Stimulated activated naive B cell treated with anti-CD40 and anti-IgM and Interleukin-4, amounts not matched to agents 10 μg/mL and 1 μg/mL and 100 μg/mL, for 72 hours (primary cell): ENCODE measurements at places on chromosomes 7 and 10.

GRCh38 chr10:20893297-20893696 is 3.8 kb downstream of the NEBL start:
- H3K4me1 ChIP-seq, result no peaks in the 10 kb centered on the region
- H3K27ac ChIP-seq, result no peak overlapping the region
- no peak for DNase-seq
- H3K27me3 ChIP-seq, result peaks cover 6% of the 10 kb centered on the region
- H3K4me3 ChIP-seq, result no peak overlapping the region
- no peaks in the 10 kb centered on the region for H3K36me3 ChIP-seq

DNA sequence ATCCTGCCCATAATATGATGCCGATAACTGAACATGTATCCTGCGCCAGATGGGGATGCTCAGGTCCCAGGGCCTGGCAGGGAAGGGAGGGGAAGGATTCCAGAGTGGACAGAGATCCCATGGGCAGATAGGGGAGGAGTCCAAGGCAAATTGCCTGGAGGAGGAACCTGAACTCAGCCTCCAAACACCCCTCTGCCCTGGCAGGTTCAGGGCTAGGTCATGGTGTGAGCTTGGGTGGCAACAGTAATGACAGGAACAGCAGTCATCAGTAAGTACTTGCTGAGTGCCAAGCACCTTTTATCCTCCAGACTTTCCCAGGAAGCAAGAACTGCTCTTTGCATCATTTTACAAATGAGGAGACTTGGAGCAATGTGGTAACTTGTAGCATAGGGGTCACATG is 3.8 kb upstream of the PALD1 start:
- H3K4me3 ChIP-seq, result no peak overlapping the region
- H3K4me1 ChIP-seq, result peaks cover 21% of the 10 kb centered on the region
- no peak for DNase-seq
- no peaks in the 10 kb centered on the region for H3K36me3 ChIP-seq

- H3K27me3 ChIP-seq, result no peaks in the 10 kb centered on the region
- H3K4me3 ChIP-seq, result no peak overlapping the region
- no peak for DNase-seq
- no peak overlapping the region for H3K27ac ChIP-seq
- no peaks in the 10 kb centered on the region for H3K36me3 ChIP-seq
- no peaks in the 10 kb centered on the region for H3K4me1 ChIP-seq
Observed at GRCh38 chr7:54814401-54814800, 55.4 kb upstream of the SEC61G start.

- peaks cover 11% of the 10 kb centered on the region for H3K36me3 ChIP-seq
- no peaks in the 10 kb centered on the region for H3K27me3 ChIP-seq
- H3K4me1 ChIP-seq, result peaks cover 19% of the 10 kb centered on the region
Observed at GRCh38 chr7:22452142-22452959, 47.6 kb downstream of the STEAP1B start.

- peaks cover 23% of the 10 kb centered on the region for H3K4me1 ChIP-seq
- no peaks in the 10 kb centered on the region for H3K27me3 ChIP-seq
- peak; percentile 13 for DNase-seq
- peaks cover 13% of the 10 kb centered on the region for H3K36me3 ChIP-seq
- H3K27ac ChIP-seq, result peak within 1 kb of the TSS; percentile 97
Observed at GRCh38 chr7:140403878-140404564, at the start of gene RAB19. Gene RAB19, plus strand, starts transcription at chr7:140404058. Its CDS starts 3,589 bp downstream, at chr7:140407647.

DNA sequence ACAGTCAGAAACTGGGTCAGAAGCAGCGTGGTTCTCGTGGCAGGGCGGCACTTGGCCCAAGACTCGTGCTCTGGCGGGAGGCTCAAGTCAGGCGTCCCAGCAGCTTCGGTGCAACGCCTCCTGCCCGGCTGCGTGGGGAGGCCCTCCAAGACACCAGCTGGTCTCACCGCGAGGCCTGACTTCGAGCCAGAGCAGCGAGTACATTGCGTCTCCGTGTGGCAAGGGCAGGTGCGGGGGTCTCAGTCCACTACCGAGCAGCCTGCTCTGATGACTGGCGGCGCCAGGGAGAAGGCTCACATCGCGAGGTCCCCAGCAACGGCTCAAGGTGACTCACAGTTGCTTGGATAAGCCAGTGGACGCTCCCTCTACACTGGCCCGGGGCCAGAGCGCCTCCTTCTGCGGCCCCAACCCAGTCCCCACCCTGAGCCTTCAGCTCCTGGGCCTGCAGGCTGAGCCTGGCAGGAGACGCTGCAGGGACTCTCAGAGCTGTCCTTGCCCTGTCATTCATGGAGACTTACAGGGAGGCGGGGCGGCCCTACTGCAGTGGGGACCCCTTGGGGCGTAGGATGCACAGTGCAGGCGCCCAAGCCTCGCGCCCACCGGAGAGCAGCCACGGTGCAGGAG is 41.9 kb upstream of the PRKAR1B start:
- no peaks in the 10 kb centered on the region for H3K27me3 ChIP-seq
- H3K4me3 ChIP-seq, result no peak overlapping the region
- peaks cover 2% of the 10 kb centered on the region for H3K4me1 ChIP-seq
- DNase-seq, result no peak

DNA sequence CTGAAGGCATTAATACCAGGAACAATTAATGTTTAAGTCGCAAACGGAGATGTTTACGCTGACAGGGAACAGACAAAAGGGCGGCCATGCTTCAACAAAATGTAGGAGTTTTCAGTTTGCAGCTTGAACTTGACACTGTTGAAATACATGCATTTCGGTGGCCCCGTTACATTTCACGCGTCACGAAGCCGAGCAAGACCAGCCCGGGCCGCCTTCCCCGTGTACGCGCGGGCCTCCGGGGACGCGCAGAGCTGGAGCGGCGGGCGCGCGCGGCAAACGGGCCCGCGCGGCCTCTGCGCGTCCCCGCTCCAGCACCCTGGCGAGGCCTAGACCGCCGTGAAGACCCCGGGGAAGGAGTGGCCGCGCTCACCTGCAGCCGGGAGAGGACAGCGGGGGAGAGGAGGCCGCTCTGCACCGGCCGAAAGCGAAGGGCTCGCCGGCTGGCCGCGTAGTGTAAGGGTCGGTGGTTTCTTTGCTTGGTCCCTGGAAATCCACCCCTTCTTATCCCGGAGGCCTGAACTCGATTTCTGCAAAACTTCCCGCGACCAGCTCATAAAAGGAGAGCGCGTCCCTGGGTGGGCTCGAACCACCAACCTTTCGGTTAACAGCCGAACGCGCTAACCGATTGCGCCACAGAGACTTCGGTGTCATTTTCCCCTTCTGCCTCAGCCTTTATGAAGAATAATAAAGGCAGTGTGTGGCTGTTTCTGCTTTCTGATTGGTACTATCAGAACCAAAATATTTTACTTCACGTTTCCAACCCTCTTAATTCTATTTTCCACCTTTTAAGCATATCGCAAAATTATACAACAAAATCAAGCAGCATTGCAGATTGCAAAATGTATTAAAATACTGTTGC is 11.4 kb upstream of the EBLN1 start:
- peaks cover 13% of the 10 kb centered on the region for H3K27me3 ChIP-seq
- DNase-seq, result peak; percentile 86
- H3K4me1 ChIP-seq, result peaks cover 5% of the 10 kb centered on the region
- H3K36me3 ChIP-seq, result peaks cover 5% of the 10 kb centered on the region
- peak overlapping the region; percentile 100 for H3K27ac ChIP-seq
